ENCODE measurements at places on chromosomes 7 and 10.

DNA sequence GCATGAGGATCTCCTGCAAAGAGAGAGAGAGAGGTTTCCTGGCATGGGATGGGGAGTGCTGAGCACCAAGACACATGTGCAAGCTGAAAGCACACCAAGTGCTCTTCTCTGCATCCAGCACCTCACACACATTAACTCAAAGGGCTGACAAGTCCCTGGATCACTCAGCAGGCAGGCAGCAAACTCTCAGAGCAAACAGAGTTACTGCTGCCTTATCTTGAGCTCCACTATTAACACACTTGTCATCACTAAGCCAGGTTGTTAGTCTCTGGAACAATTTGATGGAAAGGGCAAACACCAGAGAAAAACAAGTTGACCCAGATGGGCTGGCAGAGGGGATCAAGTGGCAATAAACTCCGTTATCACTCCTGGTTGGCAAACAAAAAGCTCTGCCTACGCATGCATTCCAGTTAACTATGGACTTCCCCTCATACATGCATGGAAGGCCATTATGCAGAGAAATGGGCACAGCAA, 349.9 kb downstream of the KCNMA1 start:
- no peak for DNase-seq

- DNase-seq: no peak
Observed at GRCh38 chr10:85036661-85037060, 708.3 kb downstream of the CCSER2 start.

DNA sequence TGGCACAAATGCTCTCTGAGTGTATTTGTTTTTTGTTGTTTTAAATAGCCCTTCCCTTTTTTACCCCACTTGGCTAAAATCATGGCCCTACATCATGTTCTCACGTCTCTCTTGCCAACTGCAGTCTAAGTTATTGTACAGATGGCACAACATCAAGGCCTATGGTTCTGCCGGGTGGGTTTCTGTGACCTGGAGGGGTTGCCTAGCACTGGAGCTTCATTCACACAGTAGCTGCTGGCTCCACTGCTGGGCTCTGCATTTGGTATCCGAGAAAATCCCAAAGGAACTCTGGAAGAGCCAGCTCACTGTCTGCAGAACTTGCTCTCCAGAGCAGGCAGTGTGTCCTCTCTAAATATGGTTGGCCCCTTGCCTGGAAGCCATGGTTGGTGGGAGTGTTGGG, 120.6 kb downstream of the LRRC4 start:
- no peak for DNase-seq

DNA sequence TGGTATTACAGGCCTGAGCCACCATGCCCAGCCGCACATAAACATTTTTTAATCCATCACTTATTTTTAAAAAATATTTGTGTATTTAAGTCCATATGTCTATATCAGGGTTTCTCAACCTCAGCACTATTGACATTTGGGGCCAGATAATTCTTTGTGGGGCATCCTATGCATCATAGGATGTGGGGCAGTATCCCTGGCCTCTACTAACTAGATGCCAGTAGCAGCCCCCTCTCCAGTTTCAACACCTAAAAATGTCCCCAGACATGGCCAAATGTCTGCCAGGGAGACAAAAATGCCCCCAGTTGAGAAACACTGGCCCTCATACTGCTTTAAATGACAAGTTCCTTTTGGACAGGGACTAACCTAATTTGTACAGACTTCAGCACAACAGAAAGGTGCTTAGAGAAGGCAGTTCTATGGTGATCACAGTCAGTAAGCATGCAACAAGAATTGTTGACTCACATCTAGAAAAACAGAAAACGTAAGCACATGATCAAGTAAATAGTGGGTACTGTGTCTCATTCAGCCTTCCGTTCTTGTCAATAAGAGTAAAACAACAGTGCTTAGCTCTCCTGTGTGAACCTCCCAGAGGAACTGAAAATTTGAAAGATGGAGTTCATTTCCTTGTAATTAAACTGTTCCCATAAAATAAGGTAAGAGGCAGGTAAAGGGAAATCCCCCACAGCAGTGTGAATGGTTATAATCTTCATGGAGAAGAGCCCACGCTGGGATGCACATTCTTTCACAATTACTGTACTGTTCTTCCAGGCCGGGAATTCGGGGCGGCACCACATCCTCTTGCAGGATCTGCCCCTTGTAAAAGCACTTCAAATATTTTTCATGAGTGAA, 17.3 kb upstream of the ADRB1 start:
- no peak for DNase-seq

GRCh38 chr7:32594965-32595490, 99.7 kb downstream of the AVL9 start:
- no peak for DNase-seq

- DNase-seq: no peak
Observed at GRCh38 chr10:125407000-125407502, 246.7 kb upstream of the CTBP2 start.

DNA sequence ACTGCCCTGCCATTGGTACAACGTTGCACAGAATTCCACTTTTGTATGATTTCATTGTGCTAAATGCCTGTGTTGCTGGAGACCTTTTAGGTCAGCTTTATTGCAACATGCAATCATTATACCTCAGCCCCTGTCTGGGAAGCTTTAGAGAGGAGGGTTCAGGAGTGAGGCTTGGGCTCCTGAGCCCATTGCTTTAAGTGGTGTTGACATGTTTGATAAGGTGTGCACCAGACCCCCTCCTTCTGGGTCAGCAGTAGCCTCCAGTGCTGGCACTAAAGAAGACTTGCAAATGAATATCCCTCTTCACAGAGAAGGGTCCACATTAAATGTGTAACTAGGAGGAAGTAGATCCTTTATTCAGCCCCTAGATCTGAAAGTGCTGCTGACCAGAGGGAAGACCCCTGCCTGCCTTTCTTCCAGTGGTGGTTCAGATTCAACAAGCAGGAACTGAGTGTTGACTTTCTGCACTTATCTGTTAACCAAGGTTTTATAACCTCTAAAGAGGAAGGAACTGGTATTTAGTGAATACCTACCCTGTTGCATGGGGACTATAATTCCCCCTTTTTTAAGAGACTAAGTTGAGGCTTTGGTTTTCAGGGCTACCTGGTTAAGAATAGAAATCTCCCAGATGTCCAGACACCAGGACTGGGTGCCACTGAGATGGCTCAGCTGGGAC, 369.4 kb upstream of the IGFBP3 start:
- DNase-seq: no peak

- DNase-seq: no peak
Observed at GRCh38 chr7:45665172-45665571, 91.0 kb downstream of the ADCY1 start.

- no peak for DNase-seq
Observed at GRCh38 chr10:84262190-84262956, 17.5 kb downstream of the RGR start.

DNA sequence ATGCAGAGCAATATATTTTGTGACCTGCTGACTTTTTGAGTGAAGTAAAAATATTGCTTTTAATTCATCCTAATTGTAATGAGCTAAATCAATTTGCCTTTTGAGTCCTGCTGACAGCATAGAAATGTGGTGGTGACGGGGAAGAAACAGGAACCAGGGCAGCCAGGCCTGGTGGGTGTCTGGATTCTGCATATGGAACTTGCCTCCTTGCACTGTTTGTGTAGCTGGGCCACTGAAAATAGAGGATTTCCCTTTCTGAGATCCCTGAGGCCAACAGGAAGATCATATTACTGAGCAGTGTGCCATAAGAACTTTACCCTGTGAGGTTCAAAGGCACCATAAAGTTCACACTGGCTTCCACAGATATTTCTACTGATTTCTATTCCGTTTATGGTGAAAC, 488.4 kb upstream of the AKR1E2 start:
- no peak for DNase-seq

- DNase-seq: no peak
Observed at GRCh38 chr10:78212060-78212785, 178.6 kb downstream of the RPS24 start.

- no peak for DNase-seq
Observed at GRCh38 chr7:99079104-99079503, 64.8 kb downstream of the SMURF1 start.

- DNase-seq: no peak
Observed at GRCh38 chr10:78382772-78383171, 349.1 kb downstream of the RPS24 start.

- DNase-seq: no peak
Observed at GRCh38 chr7:995571-995970, 12.6 kb downstream of the CYP2W1 start.

DNA sequence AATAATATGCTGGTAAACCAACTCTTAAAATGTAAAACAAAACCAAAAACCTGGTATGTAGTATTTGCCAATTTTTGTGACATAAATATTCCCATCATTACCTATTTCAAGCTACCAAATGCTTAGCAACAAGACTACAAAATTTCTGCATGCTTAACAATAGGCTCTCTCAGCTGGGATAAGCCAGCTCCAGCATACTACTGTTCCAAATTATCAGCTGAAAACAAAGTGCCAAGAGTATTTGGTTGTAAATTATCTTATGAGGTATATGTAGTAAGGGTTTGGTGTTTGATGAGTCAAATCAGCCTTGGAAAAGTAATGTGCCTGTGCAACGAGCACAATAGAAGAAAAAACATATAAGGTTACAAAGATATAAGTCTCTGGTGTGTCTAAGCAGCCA, 263.2 kb downstream of the HGF start:
- no peak for DNase-seq

GRCh38 chr7:158695726-158696452, 8.7 kb downstream of the NCAPG2 start:
- DNase-seq: no peak

DNA sequence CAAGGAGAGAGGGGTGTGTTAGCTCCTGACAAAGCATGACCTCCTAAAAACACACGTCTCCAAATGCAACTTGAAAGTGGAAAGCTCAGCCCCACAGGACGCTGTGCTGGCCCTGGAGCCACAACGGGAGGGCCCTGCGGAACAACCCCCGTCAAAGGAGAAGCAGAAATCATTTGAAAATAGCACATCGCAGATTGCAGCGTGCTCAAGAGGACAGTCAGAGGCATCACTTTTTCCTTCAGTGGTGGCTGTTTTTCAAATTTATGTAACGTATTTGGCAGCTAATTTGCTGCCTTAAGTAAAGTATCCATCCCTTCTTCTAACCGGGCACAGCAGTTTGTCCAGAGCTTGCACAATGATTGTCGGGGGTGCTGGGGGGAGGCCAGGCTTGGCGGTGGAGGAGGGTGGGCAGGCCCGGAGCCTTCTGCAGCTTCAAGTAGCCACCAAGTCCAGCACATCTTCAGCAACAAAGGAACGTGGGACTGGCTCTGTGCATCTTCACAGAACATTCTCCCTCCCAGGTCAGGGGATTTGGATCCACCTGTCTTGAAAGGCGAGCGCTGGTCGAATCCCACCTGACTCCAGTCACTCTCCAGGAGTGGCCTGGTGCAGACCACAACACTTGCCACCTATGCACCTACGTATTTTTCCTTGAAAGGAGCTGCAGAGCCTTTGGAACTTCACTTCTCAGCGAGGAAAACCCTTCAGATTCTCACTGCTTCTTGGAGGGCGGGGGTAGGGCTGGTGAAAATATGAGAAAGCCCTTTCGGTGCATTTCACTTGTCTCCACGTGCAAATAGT, 346.3 kb downstream of the DNAJB6 start:
- DNase-seq: no peak

- DNase-seq: no peak
Observed at GRCh38 chr10:109475711-109476421, 447.4 kb downstream of the XPNPEP1 start.

DNA sequence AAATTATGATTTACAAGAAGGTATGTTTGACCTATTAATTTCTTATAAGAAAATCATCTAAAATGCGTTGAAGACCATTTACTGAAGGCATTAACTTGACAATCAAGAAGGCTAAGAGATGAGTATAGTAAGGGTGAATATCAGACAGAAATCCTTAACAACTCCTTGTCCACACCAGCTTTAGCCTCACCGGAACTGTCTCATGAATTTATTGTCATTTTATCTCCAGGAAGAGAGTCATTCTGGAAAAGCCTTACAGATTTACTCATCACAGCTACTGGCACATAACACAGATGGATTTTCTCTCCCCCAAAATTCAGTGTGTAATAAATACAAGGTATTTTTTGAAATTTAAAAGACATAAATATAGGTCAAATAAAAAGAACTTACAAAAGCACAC, 129.4 kb upstream of the LSM8 start:
- no peak for DNase-seq

DNA sequence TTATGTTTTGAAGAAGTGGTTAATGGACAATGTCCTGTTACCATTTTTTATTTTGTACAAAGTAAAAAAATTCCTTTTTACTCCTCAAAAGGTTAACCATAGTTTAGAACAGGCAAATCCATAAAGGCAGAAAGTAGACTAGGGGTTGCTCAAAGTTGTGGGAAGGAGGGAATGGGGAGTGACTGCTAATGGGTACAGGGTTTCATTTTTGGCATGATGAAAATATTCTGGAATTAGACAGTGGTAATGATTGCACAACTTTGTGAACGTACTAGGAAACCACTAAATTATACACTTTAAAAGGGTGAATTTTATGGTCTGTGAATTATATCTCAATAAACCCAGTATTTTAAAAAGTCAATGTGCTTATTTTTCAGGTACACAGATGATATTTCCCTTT, 35.4 kb upstream of the CDK14 start:
- DNase-seq: no peak

GRCh38 chr10:62268399-62269114, at the start of gene RTKN2:
Gene RTKN2, minus strand, starts transcription at chr10:62268844. Its CDS starts 234 bp downstream, at chr10:62268610.
- DNase-seq: peak; percentile 48

GRCh38 chr7:16589881-16590280, 55.7 kb downstream of the ANKMY2 start:
- no peak for DNase-seq

- no peak for DNase-seq
Observed at GRCh38 chr10:9061871-9062270, 1007.4 kb downstream of the GATA3 start.

- no peak for DNase-seq
Observed at GRCh38 chr7:118182593-118183427, 1.2 kb upstream of the LSM8 start.

GRCh38 chr7:138126928-138127327, 50.7 kb downstream of the AKR1D1 start:
- no peak for DNase-seq

GRCh38 chr7:39950473-39951225, 593 bp downstream of the CDK13 start:
- peak; percentile 26 for DNase-seq

GRCh38 chr7:81210137-81211064, 291.6 kb upstream of the SEMA3C start:
- DNase-seq: no peak

DNA sequence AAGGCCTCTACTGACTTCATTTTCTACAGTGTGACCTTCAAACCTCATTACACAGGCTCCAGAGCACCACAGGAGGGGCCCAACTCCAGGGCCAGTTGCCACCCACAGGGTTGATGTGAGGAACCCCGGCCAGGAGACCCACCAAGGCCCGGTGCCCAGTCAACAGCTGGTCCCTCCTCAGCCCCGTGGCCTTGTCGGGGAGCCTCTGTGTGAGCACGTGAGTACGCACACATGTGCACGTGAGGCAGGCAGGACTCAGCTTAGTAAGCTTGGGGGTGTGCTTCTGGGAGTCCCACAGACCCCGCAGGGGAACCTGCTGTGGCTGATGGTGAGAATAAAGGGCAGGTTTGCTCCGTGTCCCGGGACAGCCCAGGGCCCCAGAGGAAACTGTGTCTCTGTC, 104.5 kb downstream of the VIPR2 start:
- no peak for DNase-seq

- no peak for DNase-seq
Observed at GRCh38 chr10:124384172-124384571, 34.6 kb downstream of the OAT start.

- no peak for DNase-seq
Observed at GRCh38 chr10:79438021-79438698, 7.3 kb downstream of the ZCCHC24 start.
